ENCODE measurements at places on chromosomes 1 and 21.
A peak's percentile ranks its signal among the peaks of the same experiment; 100 is the strongest.

DNA sequence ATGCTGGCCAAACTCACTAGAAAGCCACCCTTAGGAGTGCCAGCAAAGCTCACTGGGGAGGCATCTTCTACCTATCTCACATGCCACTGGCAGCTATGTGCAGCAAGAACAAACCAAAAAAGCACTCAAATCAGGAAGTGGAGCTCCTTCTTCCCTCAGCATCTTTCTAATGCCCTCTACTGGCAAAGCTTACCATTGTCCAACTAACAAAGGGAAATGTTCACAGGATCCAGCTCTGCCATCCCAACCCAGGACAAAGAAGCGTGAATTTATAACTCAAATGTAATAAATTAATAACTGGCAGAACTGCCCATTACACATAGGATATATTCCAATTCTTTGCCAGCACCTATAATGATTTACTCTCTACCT lies 38.9 kb downstream of the LEPR start:
- peak; percentile 45 for DNase-seq

DNA sequence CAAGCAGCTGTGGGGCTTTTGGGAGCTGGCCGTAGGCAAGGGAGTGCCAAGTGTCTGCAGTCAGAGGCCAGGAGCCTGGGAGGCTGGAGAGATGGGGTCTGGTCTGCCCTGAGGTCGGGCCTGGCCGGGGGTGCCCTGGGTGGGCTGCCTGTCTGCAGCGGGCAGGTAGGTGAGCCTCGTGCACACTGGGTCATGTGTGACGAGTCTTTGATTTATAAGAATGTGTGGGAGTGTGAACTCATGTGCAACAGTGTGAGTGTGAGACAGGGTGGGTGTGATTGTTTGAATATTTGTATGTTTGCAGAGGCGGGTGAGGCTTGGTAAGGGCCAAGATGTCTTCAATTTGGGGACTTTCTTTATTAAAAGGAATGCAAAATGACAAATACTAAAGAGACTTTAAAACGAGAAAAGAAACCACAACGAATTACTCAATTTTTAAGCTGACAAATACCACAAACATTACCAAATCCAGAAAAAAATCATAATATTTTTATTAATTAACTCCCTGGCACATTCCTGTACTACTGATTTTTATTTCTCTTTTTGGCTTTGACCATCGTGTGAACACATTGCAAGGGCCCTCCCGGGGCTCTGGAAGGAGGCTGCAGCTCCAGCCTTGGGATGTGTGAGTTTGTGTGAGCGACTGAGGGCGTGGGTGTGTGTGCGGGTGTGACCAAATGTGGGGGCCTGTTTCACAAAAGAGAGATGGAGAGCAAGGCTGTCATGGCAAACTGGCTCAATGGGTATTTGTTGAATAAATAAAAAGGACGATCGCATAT lies 110.3 kb upstream of the WNT4 start:
- no peak for DNase-seq

DNA sequence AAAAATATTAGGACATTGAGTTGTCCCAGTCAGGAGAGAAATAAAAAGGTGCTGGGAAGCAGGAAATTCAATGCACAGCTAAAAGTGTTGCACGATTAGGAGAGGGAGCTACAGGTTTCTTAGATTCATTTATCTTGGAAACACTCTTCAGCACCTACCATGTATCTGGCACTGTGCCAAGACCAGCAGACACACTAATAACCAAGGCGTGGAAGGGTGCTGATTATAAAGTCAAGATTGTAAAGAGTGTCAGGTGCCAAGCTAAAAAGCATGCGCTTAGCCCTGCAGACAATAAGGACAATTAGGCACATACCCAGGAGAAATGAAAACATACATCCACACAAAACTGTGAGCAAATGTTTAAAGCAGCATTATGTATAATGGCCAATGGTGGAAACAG lies 129.9 kb downstream of the DSCAM start:
- DNase-seq, result no peak

- no peak for DNase-seq
These were observed 63.2 kb downstream of the MPZL1 start for GRCh38 chr1:167784876-167785550.

- DNase-seq, result no peak
These were observed 159.7 kb downstream of the PTGER3 start for GRCh38 chr1:70887936-70888335.

GRCh38 chr1:172486805-172487454 lies 43.1 kb upstream of the PIGC start:
- DNase-seq, result no peak

GRCh38 chr1:29325675-29326074 lies 89.4 kb downstream of the PTPRU start:
- no peak for DNase-seq

DNA sequence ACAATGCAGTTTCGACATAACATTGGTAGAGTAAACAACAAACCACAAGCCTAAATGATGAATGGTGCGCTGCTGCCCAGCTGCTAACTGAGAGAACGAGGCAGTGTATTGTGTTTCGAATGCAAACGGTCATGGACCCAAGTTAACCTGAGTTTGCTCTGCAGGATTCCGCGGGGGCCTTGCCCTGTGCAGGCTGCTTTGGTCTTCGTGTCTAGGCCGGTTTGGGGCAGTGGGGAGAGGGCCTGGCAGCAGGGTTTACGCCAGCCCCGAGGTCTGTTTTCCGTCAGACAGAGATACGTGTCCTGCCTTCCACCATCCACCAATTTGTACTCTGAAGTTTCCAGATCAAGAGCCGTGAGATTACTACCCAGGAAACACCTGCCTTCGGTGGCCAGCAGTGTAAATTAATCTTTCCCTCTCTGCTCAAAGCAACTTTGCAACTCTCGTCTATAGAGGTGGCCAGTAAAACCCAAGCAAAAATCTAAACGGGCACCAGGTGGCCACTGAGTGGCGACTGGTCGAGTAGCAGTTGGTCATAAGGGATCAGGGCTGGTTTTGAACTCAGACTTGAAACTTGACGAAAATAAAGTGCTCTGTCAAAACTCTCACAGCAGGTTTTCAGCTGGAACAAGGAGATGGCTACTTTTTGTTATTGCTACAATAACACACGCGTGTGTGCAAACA lies 6.3 kb upstream of the PRDM15 start:
- DNase-seq, result peak; percentile 33

DNA sequence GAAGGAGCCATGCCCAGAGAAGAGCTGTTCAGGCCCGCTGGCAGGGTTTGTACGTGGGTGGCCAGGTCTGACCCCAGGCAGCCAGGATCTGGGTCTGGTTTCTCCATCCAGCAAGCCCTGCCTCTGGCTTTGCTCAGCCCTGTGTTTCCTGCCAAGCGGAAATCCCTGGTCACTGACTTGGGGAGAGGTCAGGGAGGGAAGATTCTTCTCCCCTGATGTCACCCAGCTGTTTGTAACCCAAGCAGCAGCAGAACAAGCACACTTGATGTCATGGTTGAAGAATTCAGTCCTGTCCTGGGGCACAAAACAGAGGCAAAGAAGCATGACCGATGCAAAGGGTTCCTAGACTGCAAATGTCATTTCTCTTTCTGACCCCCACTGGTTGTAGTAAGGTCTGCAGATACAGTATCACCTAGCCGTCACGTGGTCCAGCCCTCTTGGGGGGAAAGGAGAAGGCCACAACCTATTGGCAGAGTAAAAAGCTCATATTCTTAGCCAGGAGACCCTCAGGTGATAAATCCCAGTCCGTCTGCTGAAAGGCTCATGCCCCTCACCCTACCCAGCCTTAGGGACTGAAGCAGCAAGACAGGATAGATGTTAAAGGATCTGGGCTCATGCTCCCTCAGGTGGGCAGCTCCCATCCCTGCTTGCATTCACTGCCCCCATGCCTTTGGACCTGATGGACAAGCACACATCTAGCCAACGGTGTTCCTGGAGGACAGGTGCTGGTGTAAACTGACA lies 120.9 kb downstream of the SYT2 start:
- peak; percentile 91 for DNase-seq

DNA sequence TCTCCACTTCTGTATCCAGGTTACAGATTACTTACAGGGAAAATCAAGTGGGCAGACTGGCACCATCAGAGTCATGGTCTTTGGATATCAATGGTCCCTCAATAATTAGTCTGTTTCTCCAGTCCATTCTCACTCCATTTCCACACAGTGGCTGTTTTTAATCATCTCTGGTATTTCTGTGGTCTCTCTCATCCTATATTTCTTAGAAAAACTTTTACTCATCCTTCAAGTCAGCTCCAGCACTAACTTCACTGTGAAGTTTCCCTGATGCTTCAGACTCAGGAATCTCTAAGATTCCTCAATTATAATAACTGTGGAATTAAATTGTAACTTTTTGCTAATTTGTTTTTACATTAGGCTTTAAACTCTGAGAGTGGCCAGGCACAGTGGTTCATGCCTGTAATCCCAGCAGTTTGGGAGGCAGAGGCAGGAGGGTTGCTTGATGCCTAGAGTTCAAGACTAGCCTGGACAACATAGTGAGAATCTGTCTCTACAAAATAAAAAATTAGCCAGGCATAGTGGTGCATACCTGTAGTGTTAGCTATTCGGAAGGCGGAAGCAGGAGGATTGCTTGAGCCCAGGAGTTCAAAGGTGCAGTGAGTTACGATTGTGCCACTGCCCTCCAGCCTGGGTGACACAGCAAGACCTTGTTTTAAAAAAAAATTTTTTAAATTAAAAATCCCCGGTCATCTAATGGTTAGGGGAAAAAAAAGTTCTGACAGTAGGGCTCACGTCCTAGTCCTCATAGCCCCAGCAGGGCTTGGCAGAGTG lies 10.6 kb downstream of the CD160 start:
- DNase-seq, result no peak

GRCh38 chr1:59487335-59488031 lies 190.6 kb downstream of the FGGY start:
- DNase-seq, result no peak

GRCh38 chr1:14522926-14523241 lies 75.6 kb upstream of the KAZN start:
- DNase-seq, result peak; percentile 71

GRCh38 chr1:229300099-229300757 lies 29.3 kb downstream of the RAB4A start:
- DNase-seq, result no peak

DNA sequence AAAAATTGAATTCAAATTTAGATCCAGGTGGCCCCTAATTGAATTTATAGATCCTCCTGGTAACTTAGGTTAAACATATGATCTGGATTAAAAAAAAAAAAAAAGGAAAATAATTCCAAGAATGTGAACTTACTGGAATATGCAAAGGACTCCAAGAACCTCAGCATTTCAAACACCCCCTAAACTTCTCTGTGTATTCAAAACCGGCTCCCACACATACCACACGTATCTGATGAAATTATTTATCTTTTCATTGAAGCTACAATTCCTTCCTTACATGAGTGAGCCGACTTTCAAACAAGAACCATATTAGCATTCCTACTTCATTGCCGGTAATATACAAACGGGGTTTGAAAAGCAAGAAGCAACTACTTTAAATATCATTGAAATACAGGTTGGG lies 61.4 kb upstream of the FMN2 start:
- no peak for DNase-seq

- no peak for DNase-seq
These were observed 56.4 kb downstream of the EDN2 start for GRCh38 chr1:41427916-41428737.

DNA sequence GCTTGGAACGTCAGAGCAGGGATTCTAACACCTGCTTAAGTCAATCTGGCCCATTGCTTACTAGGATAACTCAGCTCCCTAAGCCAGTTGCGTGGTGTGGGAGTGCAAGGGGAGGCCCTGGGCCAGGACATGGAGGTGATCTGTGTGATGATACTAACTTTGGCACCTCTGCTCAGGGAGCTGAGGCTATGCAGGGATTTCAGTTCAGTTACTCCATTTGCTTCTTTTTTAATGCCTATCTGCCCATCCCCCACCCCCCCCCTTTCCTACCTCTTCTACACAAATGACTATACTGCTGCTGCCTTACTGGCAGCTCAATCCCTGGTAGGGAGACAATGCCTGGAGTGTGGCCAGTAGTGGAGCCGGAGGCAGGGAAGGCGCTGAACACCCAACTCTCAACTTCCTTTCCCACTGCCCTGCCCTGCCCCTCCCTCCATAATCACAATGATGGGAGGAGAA lies 19.5 kb downstream of the INKA2 start:
- DNase-seq, result no peak

- no peak for DNase-seq
These were observed 80.1 kb upstream of the ATF3 start for GRCh38 chr1:212528501-212528900.

- no peak for DNase-seq
These were observed 55.1 kb downstream of the COL18A1 start for GRCh38 chr21:45460011-45460565.

GRCh38 chr1:233042834-233043233 lies 92.4 kb downstream of the NTPCR start:
- DNase-seq, result no peak

GRCh38 chr1:217717959-217718358 lies 86.8 kb downstream of the SPATA17 start:
- no peak for DNase-seq

GRCh38 chr1:244461245-244462071 lies at the start of gene CATSPERE:
Gene CATSPERE, plus strand, starts transcription at chr1:244461273. Its CDS starts 157 bp downstream, at chr1:244461430.
- DNase-seq, result peak; percentile 90

DNA sequence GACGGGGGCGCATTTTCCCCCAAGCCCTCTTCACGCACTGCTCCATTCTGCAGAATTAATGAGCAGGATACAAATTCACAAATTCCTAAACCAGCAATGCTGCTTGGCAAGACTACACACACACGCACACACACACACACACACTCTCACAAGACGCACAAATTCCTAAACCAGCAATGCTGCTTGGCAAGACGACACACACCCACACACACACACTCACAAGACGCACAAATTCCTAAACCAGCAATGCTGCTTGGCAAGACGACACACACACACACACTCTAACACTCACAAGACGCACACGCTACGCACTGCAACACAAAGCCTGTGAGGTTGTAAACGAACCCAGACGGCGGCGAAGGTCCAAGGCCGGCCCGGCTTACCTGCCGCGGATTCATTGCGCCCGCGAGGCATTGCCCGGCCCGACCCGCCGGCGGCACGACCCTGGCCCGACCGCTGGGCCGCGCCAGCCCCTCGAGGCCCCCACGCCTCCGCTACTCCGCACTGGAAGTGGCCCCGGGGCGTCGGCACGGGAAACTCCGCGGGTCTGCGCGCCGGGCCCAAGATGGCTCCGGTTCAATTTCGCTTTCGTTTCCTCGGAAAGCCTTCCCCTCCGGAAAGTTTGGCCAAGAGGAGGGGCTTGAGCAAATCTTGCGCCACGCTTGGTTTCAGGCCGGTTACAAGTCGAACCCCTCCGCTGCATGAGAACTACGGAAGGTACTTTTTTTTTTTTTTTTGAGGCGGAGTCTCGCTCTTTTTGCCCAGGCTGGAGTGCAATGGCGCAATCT lies at the start of gene ADAR:
Gene ADAR, minus strand, starts transcription at position 578 of the 788 bp plus-strand sequence. Its CDS starts 180 bp downstream, at position 398.
- peak; percentile 90 for DNase-seq

- DNase-seq, result no peak
These were observed 14.5 kb upstream of the CPT2 start for GRCh38 chr1:53182111-53182593.
